CD8-positive, alpha-beta memory T cell (primary cell): ENCODE measurements at places on chromosomes 2 and 18. TPM values are rescaled to one million over a fixed set of nuclear protein-coding genes. Genes with fewer than 3 reads are reported as not detected.

DNA sequence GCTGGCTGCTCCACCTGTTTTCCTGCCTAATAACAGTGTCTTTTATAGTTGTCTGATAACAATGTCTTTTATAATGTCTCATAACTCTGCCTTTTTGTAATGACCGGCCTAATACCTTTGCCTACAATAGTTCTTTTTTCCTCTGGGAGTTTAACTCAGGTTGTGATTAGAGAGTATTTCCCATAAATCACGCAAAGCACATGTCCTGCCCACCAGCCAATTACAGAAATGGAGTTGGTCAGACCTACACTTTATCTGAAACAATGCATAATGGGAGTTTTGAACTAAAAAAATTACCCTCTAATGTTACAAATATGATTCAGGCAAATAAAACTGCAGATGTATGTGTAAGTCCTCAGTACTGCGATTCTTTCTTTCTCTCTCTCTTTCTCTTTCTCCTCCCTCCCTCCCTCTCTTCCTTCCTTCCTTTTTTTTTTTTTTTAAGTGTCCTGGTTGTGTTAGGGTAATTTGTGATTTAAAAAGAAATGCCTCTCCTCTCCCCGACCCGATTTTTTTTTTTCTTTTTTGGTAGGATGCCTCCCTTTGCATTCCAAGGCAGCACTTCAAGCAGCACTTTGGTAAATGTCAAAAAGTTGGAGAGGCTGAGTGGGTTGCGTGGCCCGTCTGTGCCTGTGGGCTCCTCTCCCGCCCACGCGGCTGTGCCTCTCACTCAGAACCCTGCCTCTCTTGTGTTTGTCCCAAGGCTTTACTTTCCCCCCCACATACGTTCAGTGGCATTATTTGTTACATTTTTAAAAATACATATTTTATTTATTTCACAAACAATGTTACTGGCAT, 147.3 kb downstream of the AGAP1 start:
- no peak for DNase-seq

The ACMSD gene
- total RNA-seq, result not detected

DNA sequence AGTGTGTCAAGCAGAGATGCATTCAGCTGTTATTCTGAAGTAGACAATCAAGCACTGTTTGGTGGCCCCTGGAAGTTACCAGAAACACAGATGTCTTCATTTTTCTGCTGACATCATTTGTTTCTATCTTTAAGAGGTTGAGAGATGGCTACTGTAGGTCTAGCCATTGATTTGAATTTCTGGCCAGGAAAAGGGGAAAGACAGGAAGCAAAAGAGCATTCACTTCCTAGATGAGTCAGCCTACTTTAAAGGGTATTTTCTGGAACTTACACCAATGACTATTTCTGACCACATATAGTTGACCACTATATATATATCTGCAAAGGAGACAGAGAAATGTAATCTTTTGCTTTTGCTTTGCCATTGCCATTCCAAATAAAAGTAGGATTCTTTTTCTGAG, 900.1 kb upstream of the SOX11 start:
- DNase-seq, result no peak

The MAIP1 gene
- 40.8 TPM for total RNA-seq

The CENPA gene
- total RNA-seq, result 21.6 TPM

The TCF23 gene
- total RNA-seq, result not detected

The OSBPL1A gene
- 1.3 TPM for total RNA-seq

- no peak for DNase-seq
These were observed 46.8 kb upstream of the MBOAT2 start for GRCh38 chr2:9050122-9050809.

- DNase-seq, result no peak
These were observed 121.0 kb downstream of the RAPGEF4 start for GRCh38 chr2:172856606-172857005.

DNA sequence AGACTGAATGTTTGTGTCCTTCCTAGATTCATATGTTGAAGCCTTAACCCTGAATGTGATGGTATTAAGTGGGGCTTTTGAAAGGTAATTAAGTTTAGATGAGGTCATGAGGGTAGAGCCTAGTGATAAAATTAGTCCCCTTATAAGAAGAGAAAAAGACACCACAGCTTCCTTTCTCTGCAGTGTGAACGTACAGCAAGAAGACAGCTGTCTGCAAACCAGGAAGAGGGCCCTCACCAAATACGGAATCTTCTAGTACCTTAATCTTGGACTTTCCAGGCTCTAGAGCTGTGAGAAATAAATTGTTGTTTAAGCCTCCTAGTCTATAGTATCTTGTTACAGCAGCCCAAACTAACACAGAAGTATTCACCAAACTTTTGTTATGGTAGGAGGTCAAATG, 57.1 kb upstream of the CYTIP start:
- DNase-seq, result no peak

DNA sequence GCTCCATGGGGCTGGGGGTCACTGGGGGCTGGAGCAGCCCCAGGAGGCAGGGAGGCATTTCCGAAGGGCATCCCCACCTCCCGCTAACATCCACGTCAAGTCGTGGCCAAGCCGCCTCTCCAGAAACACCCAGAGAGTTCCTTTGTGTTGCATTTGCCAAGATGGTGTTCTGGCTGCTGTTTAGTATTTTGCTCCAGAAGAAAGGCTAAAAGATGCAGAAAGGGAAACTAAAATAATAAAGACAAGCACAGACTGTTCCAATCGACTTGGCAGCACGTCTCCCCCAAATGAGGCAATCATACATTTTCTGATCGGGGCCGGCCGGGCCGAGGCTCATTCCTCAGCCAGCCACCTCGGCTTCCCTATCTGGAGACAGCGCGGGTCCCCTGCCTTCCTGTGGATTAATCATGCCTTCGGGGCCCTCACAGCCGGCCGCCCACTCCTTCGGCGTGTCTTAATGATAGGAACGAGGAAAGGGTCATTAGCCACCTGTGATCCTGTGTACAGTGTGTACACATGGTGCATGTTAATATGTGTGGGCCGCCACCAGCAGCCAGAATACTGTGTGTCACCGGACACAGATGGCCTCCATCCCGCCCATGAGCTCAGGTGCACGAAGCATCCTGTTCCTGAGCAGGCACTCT, 169.2 kb downstream of the KLHL29 start:
- no peak for DNase-seq

DNA sequence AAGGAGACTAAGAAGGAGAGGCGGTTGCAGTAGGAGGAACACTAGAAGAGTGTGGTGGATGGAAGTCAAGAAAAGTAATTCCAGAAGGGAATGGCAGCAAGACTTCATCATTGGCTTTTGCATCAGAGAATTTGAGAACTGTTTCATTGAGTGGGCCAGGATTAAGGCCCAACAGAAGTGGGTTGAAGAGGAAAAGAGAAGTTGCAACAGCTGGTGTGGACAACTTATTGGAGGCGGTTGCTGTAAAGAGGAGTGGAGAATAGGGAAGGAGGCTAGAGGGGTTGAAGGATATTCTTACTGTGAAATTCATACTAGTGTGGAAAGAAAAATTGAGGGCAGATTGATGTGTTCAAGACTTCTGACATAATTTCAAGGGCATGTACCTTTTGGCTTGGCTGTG, 168.7 kb upstream of the FN1 start:
- no peak for DNase-seq

DNA sequence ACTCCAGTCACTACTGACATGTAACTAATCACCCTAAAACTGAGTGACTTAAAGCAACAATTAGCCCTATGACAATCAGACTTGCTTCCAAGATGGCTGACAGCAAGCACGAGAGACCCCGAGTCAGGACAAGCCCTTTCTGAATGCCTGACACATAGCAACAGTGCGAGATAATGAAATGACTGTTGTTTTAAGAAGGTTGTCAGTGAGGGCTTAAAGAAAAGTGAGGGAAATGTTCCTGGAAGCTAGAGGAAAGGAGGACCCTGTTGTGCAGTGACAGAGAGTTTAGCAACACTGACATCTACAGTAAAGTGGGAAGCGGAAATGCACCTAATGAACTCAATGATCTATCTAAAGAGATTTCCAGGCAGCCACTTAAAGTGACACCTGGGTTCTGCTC, 163.1 kb downstream of the STK39 start:
- DNase-seq, result no peak

The LIMS2 gene
- total RNA-seq, result 6.1 TPM

GRCh38 chr2:158009399-158009798, 92.3 kb upstream of the UPP2 start:
- DNase-seq, result no peak
